ENCODE measurements at places on chromosomes 16 and 17.

DNA sequence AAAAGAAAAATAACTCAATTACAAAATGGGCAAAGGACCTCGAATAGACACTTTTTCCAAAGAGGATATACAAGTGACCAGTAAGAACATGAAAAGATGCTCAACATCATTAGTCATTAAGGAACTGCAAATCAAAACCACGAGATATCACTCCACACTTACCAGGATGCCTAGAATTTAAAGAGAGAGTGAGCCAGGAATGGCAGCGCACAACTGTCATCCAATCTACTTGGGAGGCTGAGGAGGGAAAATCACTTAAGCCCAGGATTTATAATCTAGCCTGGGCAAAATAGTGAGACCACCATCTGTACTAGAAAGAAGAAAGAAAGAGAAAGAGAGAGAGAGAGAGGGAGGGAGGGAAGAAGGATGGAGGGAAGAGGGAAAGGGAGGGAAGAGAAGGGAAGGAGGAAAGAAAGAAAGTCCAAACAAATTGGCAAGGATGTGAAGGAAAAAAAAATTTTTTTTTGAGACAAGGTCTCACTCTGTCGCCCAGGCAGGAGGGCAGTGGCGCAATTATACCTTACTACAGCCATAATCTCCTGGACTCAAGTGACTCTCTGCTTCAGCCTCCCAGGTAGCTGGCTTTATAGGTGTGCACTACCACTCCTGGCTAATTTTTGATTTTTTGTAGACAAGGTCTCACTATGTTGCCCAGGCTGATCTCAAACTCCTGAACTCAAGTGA lies 22.6 kb downstream of the TBX2 start:
- no peak for DNase-seq

DNA sequence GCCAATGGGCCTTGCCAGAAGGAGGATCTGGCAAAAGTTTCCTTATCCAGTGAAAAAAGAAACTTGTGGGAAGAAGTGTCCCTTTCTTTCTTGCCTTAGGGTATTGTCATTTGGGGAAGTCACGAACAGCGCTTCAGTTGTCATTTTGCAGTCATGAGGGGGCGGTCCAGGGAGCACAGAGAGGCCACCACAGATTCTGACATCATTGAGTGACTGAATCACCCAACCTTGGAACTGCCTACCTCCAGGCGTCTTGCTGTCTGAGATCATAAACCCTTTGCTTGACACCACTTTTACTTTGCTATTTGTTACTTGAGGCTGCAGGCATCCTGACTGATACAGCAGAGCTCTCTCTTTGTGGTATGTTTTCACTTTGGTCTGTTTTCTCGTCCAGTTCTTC lies 3.1 kb upstream of the WSCD1 start:
- no peak for DNase-seq

- no peak for DNase-seq
These were observed 1.1 kb downstream of the ARL6IP1 start for GRCh38 chr16:18800293-18800692.

- no peak for DNase-seq
These were observed 314.3 kb downstream of the C16orf95 start for GRCh38 chr16:87002717-87003413.

GRCh38 chr17:28878981-28879380 lies 18.6 kb downstream of the FLOT2 start:
- no peak for DNase-seq

GRCh38 chr16:67910158-67910557 lies 17.1 kb downstream of the PSKH1 start:
- no peak for DNase-seq

DNA sequence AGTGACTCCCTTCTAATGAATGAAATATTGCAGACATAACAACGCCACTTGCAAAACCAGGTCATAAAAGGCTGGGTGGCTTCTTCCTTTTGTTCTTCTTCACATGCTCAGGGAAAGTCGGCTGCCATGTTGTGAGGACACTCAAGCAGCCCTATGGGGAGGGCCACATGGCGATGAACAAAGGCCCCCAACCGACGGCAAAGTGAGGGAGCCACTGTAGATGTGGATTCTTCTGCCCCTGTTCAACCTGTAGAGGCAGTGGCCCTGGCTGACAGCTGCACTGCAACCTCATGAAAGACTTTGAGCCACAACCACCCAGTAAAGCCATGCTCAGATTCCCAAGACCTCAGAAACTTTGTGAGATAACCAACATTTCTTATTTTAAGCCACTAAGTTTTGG lies 203.5 kb upstream of the TNRC6C start:
- DNase-seq: no peak

DNA sequence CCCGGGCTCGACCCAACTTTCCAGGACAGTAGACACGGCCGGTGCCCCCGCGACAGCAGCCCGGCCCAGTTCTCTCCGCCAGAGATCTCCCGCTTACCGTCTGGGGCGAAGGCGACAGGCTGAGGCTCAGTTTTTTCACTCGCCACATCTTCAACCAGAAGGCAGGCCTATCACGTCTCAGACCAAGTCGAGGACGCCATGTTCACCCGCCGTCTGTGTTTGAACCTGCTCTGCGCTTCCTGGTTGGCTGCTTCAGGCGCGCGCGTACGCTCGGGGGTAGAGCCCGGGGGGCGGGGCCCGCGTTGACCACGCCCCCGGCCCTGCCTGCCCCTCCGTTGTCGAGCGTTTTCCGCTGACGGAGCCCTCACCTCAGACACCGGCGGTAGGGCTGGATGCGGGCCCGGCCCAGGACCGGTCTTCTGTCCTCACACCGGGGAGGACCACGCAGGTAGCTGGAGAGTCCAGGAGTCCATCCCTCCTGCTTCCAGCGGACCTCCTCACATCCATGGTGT lies at the start of gene SPAG5:
TSS of gene SPAG5 (minus strand) at position 227 of the 512 bp plus-strand sequence. CDS start at position 148, 79 bp downstream.
- DNase-seq: peak; percentile 94

GRCh38 chr17:77566566-77567138 lies 391.9 kb upstream of the TNRC6C start:
- DNase-seq: no peak

- DNase-seq: no peak
These were observed 121.6 kb upstream of the SMURF2 start for GRCh38 chr17:64783556-64784352.

DNA sequence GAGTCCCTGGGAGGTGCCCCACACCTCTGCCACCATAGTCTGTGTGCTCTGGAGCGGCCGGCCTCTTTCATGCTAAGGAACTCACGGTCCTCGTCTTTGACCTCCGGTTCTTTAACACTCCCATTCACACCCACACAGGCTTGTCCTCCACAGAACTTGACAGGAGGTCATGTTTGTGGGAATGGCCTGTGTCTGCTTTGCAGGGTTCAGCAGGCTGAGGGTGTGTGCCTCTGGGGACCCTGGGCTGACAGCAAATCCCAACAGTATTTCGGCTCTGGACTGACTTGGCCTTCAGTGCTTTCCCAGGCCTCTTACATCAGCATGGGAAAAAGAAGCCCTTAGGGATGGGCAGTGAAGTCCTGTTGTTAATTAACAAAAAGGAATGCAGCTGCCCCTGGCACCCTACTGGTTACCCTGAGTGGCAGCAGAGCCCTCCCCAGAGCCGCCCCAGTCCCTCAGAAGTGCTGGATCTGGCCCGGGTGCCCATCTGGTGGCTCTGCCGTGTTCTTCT lies 35.4 kb upstream of the ADORA2B start:
- DNase-seq: no peak

DNA sequence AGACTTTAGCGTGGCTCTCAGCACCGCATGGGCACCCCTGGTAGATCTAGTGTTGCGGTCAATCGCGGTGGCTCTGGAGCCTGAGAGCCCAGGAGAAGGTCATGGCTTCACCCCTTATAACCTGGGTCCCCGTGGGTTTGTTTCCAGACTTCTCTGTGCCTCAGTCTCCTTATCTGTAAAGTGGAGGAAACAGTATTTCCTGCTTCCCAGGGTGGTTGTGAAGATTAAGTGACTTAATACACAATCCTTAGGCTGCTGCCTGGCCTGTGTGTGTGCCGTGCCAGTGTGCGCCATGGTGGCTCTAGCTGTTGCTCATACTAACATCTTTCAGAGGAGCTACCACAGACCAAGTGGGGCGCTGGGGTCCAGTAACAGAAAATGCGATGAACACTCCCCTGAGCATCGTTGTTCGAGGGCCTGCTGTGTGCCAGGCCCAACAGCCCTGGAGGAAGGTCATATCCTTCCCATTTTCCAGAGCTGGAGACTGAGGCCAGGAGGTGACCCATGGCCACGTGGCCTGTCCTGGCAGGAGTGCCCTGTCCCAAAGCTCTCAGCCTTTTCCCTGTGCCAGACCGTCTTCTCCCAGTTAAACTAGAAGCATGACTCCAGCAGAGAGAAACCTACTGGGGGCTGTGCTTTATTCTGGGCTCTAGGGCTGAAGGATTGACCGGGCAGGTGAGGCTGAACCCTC lies 70.1 kb downstream of the CMIP start:
- no peak for DNase-seq
